T-helper 22 cell (primary cell): ENCODE measurements at places on chromosomes 5 and 9.
A peak's percentile ranks its signal among the peaks of the same experiment; 100 is the strongest.

DNA sequence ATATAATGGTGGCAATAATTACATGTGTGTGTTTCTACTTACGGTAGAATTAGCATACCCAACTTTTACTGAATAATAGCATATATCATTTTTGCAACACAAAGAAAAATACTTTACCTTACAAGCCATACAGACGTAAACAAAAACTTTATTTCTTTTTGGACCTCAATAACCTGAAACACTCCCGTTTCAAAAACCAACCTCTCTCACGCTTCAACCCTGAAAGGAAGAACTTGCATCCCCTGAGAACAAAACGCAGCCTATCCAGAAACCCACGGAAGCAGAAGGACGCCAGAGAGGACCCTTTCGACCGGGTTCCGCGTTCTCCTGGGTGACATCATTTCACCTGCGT lies at the start of gene RNF38:
RNF38 (minus strand) TSS at position 290 of the 352 bp plus-strand sequence; CDS start at position 129, 161 bp downstream.
- DNase-seq = peak; percentile 61

DNA sequence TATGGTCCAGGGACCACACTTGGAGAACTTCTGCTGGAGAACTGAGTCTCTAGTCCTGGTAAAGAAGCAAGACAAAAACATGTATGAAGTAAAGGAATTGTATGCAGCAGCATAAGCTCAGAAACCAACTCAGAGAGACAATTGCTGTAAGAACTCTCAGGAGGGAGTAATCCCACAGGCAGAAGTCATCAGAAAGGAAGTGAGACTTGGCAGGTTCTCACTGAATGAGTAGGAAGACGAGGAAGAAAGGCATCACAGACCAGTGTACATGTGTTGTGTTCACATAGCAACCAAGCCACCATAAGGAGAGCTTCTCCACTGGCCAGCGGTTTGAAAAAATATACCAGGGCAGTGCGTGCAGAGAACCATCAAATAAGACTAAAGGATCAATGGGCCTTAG lies 57.9 kb upstream of the FST start:
- no peak for DNase-seq

- DNase-seq = no peak
Observed at GRCh38 chr9:89791754-89792153, 186.9 kb downstream of the GADD45G start.

DNA sequence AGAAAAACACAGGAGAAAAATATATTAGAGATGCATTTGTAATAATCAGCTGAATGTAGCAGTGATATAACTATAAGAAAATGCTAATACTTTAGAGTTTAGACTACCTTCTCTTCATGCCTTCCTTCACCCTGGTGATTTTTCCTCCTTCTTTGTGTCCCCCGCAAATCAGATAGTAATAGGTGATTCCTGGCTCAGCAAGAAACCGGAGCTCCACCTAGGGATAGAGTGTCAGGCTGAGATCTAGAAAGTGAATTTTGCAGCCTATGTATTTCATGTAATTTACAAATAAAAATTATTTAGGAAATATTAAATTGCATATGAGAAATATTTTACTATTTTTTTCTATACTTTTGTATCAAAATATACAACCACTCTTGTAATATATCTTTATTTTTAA lies 109.8 kb upstream of the ST8SIA4 start:
- no peak for DNase-seq

GRCh38 chr5:72063219-72063819 lies 44.0 kb upstream of the MAP1B start:
- no peak for DNase-seq

DNA sequence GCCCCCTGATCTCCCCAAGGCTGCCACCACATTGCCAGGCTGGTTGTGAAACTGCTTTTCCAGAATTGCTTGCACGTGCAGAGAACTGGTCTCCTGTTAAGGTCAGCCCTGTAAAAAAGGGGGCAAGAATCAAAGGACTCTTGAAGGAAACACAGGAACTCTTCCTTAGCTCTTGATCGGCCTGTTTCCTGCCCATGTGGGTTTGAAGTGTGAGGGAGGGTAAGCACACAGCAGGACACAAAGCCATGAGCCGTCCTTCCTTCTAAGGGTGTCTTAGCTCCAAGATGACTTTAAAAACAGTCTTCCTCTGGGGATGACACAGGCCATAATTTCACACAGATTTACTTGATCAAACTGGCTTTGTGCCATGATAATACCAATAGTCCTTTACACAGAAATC lies 36.1 kb downstream of the TEK start:
- no peak for DNase-seq

GRCh38 chr9:35952526-35953191 lies 5.3 kb downstream of the OR2S2 start:
- no peak for DNase-seq

- no peak for DNase-seq
Observed at GRCh38 chr5:163385271-163385670, 52.1 kb upstream of the CCNG1 start.

DNA sequence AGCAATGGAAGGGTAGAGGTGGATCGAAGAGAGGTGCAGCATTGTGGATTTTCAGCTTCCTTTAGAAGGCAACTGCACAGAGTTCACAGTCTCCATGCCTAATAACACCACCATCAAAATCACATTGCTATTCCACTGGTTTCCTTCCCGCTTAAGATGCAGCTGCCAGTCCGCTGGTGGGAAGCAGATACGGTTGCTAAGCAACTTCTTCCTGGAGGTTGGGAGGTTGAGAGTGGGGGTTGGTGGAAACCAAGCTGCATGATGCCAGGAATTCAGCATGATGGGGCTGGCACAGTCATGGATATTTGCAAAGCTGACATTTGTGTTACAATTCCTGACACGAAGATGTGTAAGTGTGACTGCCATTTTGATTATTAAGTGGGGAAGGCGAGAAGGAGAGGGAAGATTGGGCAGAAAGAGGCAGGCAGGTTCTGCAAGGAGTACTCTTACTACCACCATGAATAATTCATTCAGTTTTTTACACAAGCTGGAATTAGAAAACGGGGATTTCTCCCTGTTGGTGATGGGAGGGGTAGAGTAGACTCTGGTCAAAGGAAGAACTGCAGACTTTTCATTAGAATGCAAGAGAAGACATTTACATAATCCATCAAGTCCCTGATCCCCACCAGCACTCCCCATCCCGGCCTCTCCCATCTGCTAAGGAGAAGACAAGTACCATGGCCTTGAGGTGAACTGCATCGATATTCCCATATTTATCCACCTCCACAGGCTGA lies 87.5 kb downstream of the GLDC start:
- no peak for DNase-seq

DNA sequence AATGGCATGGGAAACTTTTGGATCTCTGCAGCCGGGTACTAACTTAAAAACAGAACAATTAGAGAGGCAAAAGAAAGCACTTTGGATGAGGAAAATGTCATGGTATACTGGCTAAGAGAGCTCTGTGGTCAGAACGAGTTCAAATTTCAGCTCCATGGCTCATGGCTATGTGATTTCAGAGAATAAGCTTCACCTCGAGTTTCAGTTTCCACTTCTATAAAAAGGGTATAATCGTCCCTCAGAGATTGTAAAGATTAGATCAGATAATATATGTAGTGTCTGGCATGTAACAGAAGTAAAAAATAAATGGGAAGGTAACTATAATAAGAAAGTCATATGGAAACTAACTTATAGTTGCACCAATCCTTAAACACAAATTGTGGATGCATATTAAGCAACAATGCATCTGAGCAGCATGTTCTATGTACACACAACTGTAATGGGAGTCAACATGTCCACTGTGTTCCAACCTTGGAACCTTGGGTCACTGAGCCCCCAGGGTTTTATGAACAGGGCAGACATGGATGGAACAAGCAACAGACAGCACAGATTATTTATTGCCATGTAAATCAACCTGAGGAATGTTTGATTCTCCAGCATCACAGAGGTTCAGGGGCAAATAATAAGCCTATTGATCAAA lies 145.4 kb downstream of the MAPKAP1 start:
- DNase-seq = no peak

DNA sequence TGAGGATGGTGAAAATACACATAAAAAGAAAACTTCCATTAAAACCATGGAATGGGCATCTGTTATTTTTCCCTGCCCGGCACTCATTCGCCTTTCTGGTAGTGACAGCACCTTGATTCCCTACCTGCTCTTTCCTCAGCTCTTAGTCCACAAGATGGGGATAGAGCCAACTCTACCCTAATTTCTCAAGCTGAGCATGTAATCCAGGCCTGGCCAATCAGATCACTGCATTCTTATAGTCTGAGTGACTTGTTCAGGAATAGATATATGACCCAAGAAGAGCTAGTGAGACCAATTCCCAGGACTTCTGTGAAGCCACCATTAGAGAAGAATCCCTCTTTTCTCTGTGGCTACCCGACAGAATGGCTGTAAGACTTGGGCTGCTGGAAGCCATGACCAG lies 58.1 kb downstream of the TSSK1B start:
- no peak for DNase-seq

GRCh38 chr5:126628102-126628501 lies 27.4 kb downstream of the PHAX start:
- DNase-seq = no peak

- no peak for DNase-seq
Observed at GRCh38 chr9:137540536-137540935, 9.7 kb downstream of the PNPLA7 start.

- DNase-seq = no peak
Observed at GRCh38 chr9:78218890-78219289, 17.0 kb upstream of the CEP78 start.

- no peak for DNase-seq
Observed at GRCh38 chr9:72635197-72635596, 113.8 kb downstream of the TMC1 start.
